Thymus (tissue), 14 donors: ENCODE measurements at places on chromosomes 1 and 21. TPM values are rescaled to one million over a fixed set of nuclear protein-coding genes. Genes with fewer than 3 reads are reported as not detected.

CEP85 gene
- 18.7 TPM for total RNA-seq

OR2T27 gene
- not detected for total RNA-seq

INSRR gene
- 0.33 TPM for total RNA-seq

PLPPR5 gene
- total RNA-seq: 0.09 TPM

CATSPER4 gene
- not detected for total RNA-seq

DCLRE1B gene
- total RNA-seq: 7.6 TPM

MFAP2 gene
- total RNA-seq: 6.8 TPM

ASPM gene
- total RNA-seq: 39.7 TPM

DNA sequence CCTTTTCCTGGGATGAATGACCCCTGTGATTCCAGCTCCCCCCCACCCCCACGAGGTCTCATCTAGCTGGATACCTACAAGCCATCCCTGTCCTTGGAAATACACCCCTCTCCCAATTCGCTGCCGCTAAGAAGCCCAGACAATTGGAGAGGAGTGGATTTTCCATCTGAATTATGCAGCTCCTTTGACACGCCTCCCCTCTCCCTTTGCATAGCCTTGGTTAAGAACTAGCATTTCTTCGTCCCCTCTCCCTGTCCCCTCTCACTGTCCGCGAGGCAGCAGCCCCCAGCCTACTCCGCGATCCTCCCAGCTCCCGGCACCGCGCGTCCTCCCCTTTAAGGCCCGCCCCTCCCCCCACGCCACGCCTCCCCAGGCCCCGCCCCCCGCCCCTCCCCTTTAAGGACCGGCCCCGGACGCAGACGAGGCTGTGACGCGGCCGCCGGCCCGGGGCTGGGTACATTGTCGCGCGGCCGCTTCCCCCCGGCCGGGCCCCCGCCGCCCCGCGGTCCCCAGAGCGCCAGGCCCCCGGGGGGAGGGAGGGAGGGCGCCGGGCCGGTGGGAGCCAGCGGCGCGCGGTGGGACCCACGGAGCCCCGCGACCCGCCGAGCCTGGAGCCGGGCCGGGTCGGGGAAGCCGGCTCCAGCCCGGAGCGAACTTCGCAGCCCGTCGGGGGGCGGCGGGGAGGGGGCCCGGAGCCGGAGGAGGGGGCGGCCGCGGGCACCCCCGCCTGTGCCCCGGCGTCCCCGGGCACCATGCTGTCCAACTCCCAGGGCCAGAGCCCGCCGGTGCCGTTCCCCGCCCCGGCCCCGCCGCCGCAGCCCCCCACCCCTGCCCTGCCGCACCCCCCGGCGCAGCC, at the start of gene MAPKAPK2:
MAPKAPK2 (plus strand) TSS at position 428 of the 856 bp plus-strand sequence; CDS start at position 753, 325 bp downstream.
- DNase-seq: no peak

- DNase-seq: no peak
Observed at GRCh38 chr1:168863772-168864171, 134.8 kb upstream of the DPT start.

DNA sequence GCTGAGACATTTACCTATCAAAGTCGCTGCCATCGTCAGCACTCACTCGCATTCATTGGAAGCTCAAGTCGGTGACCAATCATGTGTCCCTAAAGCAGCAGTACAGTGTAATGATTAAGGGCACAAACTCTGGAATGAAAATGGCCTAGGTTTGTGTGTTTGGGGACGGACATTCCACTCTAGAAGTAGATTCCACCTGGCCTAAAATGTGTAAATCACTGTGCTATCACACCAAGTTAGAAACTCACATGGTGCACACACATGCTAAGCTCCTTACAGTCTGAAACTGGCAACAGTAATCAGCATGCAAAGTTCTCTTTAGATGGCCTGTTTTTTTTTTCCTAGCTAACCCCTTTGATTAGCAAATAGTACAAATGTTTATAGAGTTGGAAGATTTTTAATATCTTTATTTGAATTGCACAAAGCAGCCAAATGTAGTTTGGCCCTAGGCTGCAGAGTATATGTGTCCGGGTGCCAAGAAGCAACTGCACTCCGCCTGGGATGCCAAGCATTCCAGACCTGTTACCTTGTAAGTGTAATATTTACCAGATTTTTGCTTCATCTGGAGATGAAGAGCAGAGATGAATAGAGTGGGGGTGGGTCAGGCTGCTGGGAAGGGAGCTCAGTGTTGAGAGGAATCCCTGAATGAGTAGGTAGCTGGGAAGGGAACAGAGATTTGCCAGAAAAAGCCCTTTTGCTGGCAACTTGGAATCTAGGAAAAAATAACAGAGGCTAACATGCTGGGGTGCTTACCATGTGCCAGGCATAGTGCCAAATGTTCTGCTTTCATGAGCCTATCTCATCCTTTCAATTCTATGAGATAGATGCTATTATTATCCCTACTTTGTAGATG, 35.2 kb downstream of the TGFB2 start:
- DNase-seq: no peak

- no peak for DNase-seq
Observed at GRCh38 chr1:29310616-29311180, 74.4 kb downstream of the PTPRU start.

DNA sequence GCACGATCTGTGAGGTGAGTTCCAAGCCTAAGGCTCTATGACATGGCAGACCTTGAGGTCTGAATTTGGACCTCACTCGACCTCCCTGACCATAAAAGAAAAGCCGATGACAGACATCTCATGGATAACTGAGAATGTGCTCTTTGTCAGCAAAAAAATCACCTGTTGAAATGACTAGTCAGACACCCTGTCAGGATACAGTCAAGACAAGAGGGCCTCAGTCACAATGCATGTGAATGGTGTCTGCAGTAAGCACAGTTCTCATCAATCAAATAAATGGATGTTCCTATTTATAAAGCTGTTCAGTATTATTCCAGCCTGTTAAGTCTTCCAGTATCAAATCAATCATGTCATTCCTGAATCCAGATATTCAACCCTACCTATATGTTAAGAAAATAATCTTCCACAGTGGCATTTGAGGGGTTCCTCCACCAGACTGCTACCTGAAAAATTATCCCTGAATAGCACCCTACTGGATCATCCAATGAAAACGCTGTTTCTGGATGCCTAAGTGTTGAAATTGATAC, 28.6 kb upstream of the EXO1 start:
- no peak for DNase-seq

DNA sequence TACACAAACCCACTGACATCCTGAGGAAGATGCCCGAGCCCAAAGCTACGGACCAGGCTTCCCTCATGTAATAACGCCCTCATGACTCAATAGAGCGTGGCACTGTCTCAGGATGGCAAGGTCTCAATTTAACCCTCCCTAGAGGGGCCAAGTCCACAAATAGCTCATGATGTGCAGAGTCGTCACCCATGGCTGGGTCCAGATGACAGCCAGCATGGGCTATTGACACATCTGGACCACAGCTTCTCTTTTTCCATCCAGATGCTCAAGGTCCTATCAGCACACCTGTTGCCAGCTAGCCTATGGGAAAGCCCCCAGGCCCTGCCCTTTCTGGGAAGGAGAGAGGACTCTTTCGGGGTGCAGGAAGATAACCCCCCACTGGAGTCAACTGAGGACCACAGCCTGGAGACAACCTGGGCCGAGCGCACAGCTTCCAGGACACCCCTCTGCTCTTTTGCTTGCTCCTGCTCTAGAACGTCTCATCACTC, 2.8 kb downstream of the LAPTM5 start:
- DNase-seq: no peak

DNA sequence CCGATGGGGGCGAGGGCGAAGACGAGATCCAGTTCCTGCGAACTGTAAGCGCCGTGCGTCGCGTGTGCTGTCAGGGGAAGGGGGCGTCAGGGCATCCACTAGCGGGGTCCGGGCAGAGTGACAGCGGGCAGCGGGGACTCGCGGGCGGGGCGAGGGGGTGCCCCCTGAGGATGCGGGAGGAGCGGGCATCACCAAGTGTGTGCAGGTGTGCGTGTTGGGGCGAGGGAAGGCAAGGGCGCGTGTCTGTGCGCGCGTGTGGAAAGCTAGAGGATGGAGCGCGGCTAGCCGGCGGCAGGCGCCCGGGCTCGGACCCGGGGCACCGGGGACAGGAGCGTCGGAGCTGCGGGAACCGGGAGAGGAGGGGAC, 525 bp downstream of the RYR2 start:
- no peak for DNase-seq

- DNase-seq: no peak
Observed at GRCh38 chr1:237098541-237098940, 56.6 kb downstream of the RYR2 start.

DNA sequence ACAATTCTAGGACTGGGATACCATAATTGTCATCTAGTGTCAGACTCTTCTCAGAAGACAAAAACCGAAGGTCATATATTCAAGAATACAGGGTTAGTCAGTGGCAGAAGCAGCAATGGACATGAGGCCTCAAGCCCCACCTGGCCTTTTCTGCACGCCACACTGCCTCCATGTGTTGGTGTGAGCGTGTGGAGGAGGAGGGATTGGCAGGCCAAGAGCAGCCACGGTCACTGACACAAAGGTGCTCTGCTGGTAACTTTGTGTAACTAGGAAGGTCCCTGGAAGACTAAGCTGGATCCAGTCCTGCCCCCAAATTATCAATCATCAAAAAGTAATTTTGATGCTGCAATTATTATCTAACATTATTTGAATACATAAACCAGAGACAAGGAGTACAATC, 34.9 kb downstream of the HSF2BP start:
- no peak for DNase-seq

DNA sequence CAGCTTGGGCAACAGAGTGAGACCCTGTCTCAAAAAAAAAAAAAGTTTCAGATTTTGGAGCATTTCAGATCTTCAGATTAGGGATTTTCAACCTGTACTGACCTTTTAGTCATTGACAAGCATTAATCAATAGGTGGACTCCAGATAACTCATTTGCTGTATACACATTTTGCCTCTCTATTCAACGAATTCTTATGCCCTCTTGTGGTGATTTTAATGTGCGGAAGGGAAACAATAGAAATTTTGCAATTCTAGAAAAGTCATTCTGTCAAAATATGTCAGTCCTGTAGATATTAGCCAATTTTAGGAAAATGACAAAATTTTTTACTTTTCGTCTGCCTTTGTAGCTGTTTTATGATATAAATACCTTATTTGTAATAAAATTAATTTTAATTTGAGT, 11.6 kb upstream of the OR2G2 start:
- DNase-seq: no peak

GRCh38 chr1:50419907-50420677, 3.2 kb downstream of the DMRTA2 start:
- no peak for DNase-seq

DNA sequence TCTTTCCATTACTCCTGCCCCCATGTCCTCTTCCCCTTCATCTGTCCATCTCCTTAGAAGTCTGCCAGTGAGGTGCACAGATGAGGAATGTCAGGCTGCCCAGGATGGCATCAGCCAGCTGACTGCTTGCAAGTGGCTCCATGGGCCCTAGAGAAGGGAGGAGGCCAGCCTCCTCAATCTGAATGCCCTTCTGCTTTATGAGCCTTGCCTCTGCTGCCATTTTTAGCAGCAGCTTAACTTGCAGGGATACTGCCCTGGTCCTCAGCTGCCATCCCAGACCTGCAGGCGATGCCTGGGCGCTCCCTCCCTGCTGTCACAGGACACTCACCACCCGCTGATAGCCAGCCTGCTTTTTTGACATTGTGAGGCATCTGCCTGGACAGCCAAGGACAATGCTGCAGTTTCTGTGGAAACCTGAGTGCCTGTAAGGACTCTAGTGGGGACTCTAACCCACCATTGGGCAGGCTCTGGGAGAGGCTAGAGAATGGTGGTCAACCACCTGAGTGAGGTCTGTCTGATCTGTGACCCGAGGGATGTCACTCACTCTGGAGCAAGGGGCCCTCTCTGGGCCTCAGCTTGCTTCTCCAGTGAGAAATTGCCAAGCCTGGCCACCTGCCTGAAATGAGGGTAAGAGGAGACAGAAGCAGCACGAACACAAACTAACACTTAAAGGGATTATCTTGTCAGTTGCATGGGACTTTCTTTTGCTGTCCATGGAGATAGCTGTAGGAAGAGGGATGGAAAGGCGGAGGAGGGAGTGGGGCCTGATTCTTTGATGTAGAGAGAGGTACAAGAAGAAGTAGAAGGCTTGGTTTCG, 185.0 kb downstream of the MIS18A start:
- no peak for DNase-seq

GRCh38 chr1:199843861-199844260, 183.6 kb upstream of the NR5A2 start:
- DNase-seq: no peak

DNA sequence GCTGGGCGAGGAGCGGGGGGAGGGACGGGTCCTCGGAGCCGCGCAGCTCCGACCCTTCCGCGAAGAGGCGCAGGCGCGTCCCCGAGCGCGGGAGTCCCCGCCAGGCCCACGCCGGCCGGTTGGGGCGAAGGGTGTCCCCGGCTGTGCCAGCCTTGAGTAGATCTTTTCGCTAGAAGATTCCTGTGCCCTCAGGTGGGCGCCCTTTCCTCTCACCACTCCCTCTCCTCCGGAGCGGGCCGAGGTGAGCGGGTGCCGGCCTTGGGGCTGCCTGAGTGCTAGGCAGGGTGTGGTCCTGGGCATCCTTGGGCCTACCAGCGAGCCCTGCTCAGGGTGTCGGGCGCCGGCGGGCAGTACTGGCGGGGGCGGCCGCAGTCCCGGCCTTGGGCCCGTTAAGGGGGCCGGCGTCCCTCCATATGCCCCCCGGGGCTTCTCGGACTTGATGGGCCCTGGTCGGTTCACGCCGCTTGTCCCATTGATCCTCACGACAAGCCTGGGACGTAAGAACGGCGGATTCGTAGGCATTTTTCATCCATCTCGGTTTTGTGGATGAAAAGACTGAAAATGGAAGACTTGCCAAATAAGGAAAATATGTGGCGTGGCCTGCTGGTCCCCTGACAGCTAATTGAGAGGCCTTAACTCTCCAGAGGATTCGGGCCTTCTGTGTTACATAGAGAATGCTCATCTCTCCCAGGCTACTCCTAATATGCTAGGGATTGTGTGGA, 712 bp downstream of the DEGS1 start:
- DNase-seq: no peak

GRCh38 chr1:51941528-51941927, 49.0 kb downstream of the RAB3B start:
- no peak for DNase-seq

GRCh38 chr1:154583773-154584172, 16.2 kb downstream of the CHRNB2 start:
- no peak for DNase-seq
